ENCODE measurements at places on chromosomes 12 and 14.

DNA sequence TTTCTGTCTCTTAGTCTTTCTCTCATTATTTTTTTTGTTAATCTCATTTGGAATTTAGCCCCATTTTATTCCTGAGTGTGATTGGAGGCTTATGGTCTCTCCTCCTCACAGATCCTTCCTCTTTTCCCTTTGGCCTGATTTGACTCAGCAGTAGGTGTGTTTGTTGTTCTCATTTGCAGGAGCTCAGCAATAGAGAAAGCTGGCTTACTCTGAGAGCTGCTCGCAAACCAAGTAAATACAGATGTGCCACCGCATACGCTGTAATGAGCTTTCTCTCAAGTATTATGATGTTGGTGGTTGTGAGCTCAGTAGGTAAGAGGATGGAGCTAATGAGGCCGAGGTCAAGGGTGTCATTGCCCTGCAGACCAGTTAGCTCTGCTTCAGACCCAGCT lies 206.5 kb downstream of the ETV6 start:
- DNase-seq: no peak

DNA sequence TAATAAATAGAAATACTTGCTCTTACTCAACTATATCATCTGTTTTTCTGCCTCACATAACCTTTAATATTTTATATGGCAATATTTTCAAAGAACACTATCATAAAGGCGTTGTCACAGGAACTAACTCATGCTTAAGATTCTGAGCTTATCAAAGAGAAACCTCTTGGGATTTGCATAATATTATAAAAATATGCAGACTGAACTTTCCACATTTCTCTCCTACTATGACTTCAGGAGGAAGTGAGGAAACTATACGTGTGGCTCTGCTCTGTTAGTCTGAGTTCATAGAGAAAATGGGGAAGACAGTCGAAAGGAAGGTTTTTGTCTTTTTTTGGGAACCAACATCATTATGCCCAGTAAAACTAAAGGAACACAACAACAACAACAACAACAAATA lies 124.7 kb downstream of the GARIN6 start:
- no peak for DNase-seq

GRCh38 chr12:53995378-53996239 lies 4.4 kb upstream of the HOXC9 start:
- no peak for DNase-seq

- DNase-seq: no peak
These were observed 154.9 kb downstream of the CHST11 start for GRCh38 chr12:104611671-104612070.

DNA sequence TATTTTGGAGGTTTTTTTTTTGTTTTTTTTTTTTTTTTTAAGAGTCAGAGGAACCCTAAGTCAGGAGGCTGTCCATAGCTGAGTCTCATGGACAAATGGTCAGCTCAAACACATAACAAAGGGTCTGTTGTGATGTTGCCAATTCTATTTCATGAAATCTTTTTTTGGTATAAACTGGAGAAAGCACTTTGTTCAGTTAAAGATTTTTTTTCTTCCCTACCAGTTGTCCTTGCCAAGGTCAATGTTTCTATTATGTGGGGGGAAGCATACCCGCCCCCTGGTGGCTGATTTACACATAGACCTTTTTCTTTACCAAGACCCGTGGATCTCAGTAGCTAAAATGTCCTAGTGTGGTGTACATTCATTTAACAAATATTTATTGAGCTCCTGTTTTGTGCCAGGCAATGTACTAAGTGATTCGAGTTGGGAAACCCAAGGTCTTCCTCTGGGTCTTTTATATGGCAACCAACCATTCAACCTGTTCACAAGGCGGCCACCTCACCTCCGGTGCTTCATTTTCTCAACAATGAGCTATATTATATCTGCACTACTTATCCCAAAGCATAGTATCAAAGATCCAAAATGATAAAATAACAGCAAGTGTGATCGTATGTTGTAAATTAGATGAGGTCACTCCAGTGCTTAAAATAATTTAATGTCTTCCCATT lies 214.5 kb downstream of the PAH start:
- no peak for DNase-seq

GRCh38 chr12:14262771-14263511 lies 102.5 kb upstream of the ATF7IP start:
- DNase-seq: no peak

All from stimulated activated CD4-positive, alpha-beta T cell treated with anti-CD3 and anti-CD28 coated beads, Interleukin-4, amount 100 ng/mL, for 1 hour (primary cell).